ENCODE measurements at places on chromosomes 3 and 15.

DNA sequence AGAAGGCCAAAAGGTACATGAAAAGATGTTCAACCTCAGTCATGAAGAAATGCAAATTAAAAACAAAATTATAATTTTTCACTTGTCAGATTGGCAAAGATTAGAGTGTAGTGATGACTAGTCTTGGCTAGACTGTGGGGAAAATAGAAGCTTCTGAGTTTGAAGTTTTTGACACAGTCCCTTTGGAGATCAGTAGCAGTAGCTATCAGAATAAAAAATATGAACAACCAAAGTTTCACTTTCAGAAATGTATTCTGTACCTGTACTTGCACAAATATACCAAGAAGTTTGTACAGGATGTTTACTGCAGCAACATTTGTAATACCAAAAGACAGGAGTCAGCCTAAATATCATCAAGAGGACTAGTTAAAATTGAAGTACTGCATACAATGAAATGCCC, 14.1 kb downstream of the ATP2C1 start:
- no peak for DNase-seq

DNA sequence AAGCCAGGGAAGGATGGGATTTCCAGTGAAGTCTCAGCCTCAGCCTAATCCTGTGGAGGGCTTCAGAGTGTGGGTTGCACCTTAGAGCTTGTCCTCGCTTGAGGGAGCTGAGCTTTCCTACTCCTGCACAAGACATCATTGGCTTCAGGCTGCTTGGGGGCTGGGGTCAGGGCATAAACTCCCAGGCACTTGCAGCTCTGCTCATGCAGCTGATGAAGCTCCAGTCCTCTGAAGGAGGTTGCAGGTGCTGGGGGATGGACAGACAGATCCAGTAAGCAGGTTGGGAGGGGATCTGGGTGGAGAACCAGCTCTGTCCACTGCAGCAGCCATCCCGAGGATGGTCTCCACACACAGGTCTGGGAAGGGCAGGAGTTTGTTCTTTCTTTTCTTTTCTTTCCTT, 19.4 kb upstream of the POLG start:
- no peak for DNase-seq

DNA sequence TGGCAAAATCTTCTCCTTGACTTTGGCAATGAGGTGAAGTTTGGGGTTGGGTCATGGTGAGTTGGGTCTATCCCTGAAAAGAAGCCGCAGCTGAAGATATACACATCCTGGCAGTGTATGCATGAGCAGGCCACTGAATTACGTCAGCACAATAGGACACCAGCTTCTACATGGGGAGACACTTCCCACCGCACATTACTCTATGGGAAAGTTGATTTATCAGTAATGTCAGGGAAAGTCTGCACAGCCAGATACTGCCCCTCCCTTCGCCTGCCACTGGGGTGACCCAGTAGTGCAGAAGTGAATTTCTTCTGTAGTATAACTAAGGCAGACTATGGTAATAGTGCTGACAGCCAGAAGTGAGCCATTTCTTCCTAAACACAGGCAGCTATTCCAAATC, 245.0 kb downstream of the NTRK3 start:
- DNase-seq, result no peak

DNA sequence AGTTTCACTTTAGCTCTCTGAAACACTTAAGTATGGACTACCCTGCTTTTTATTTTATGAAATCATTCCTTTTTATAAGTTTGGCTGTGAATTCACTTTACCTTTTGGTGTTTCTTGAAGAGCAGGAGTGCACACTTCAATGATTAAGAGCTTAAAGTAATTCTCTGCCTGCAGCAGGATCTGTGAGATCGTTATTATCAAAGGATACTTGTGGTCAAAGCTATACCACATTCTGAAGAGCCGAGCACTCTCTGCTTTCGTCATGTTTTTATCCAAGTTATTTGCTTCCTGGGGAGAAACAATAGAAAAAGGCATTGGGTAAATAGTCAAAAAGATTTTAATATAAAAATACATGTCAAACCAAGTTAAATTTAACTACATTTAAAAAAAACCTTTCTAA, 243.7 kb downstream of the CHST2 start:
- DNase-seq, result no peak

- DNase-seq, result no peak
Measured at GRCh38 chr3:161347726-161348125, 23.6 kb downstream of the SPTSSB start.
